ENCODE measurements at places on chromosomes 7 and 10.

DNA sequence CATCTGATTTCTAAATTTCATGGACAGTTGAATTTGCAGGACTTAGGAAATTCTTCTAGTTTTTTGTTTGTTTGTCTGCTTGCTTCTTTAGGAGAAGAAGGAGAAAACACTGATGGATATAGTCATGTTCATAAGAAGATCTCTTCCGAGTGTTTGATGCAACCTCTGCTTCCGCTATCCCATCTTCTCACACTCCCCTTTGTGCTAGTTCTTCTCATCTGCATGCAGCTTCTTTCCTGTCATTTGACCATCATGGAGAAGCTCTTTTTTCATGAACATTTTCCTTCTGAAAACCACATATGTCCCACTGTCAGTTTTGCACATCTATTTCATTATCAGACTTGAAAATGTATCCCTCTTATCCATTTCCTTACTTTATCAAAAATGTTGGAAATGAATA is 346.9 kb upstream of the PRKCQ start:
- no peak for DNase-seq

GRCh38 chr7:74371381-74372341 is 82.0 kb upstream of the GTF2IRD1 start:
- DNase-seq, result no peak

- DNase-seq, result no peak
These were observed 32.0 kb downstream of the KDM7A start for GRCh38 chr7:140144821-140145220.

DNA sequence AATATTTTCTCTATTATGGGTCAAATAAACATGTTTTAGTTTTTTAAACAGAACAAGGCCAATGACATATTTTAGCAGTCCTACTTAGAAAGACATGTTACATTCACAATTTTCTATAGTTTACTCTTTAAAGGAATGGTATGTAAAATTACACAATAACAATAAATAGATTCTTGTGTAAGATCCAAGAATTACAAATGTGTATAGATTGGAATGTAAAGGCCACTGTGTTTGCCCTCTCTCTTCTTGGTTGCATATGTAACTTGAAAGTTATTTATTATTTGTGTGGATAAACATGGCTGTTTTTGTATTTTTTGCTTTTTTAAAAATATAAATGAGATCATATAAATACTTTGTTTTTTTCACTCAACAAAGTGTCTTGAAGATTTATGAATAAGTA is 979.3 kb upstream of the CELF2 start:
- no peak for DNase-seq

DNA sequence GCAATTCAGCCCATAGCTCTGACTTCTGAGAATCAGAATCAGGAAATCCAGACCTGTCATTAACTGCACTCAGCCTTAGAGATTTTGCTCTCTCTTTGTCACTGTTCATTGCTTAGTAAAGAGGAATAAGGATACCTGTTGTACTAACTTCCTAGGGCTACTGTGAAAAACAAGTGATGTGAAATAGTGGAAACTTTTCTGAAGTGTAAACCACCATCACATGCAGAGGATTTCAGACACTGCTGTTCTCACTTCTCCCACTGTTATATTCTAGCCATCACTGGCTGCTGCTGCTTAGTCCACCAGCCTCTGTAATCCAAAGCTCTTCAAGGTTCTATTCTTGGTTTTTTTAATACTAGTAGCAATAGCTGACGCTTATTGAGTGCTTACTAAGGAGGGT is 129.6 kb upstream of the CCDC6 start:
- no peak for DNase-seq
